ENCODE measurements at places on chromosomes 5 and 9.

GRCh38 chr5:13566871-13567339, 377.6 kb downstream of the DNAH5 start:
- DNase-seq, result no peak

DNA sequence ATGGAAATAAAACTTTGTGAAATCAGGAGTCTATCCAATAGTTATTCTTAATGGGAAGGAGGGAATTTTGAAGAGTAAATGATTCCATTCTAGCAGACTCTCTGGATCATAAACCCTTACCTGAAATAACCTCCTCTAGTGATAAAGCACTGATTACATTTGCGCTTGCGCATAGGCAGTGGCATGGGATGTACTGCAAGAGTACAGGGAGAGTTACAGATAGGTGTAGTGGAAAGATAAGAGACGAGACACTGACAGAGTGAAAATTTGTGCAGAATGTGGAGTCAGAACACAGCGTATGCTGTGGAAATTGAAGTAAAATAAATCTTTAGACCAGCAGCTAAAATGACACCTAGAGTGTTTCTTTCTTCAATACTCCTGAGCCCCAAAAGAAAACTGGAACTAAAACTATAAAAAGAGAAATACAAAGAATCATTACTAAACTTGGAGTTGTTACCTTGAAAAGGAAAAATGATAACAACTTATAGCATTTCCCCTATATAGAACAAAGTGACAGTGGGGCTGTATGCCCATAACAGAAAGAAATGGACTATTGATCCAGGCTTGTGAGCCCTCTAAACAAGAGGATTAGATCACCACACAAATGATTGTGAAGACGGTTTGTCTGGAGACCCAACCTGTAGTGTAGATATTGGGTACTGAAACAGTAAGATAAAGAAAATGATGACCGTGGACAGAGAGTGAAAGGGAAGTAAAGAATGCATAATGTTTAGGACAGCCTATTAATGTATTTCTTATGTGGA, 1471.2 kb upstream of the NUDT12 start:
- DNase-seq, result no peak

GRCh38 chr5:172758834-172759149, 12.2 kb downstream of the DUSP1 start:
- no peak for DNase-seq

DNA sequence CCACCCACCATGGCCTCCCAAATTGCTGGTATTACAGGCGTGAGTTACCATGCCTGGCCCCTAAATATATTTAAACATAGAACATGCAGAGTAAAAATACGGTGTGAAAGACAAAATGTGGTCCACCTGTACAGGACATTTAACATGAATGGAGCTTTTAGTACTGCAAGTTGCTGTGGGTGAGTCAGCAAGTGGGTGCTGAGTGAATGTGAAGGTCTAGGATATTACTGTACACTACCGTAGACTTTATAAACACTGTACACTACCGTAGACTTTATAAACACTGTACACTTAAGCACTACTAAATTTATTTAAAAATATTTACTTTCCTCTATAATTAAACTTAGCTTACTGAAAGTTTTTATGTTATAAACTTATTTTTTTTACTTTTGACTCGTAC, 317.8 kb downstream of the PRDM9 start:
- DNase-seq, result no peak

- no peak for DNase-seq
These were observed 133.4 kb downstream of the SLC12A2 start for GRCh38 chr5:128216860-128217531.

DNA sequence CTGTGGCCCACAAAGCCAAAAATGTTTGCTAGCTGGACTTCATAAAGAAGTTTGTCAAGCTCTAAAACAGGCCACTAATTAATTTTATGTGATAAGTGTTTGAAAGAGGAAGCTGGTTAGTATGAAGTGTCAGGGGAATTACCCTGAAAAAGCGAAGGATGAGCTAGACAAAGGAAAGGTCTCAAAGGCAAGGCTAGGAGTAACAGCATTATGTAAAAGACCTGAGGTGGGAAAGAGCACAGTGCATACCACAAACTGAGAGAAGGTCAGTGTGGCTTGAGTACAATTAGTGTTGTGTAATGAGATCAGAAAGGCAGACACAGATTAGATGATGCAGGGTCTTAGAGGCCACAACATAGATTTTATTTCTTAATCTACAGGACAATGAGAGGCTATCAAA, 29.6 kb downstream of the RC3H2 start:
- DNase-seq, result no peak

DNA sequence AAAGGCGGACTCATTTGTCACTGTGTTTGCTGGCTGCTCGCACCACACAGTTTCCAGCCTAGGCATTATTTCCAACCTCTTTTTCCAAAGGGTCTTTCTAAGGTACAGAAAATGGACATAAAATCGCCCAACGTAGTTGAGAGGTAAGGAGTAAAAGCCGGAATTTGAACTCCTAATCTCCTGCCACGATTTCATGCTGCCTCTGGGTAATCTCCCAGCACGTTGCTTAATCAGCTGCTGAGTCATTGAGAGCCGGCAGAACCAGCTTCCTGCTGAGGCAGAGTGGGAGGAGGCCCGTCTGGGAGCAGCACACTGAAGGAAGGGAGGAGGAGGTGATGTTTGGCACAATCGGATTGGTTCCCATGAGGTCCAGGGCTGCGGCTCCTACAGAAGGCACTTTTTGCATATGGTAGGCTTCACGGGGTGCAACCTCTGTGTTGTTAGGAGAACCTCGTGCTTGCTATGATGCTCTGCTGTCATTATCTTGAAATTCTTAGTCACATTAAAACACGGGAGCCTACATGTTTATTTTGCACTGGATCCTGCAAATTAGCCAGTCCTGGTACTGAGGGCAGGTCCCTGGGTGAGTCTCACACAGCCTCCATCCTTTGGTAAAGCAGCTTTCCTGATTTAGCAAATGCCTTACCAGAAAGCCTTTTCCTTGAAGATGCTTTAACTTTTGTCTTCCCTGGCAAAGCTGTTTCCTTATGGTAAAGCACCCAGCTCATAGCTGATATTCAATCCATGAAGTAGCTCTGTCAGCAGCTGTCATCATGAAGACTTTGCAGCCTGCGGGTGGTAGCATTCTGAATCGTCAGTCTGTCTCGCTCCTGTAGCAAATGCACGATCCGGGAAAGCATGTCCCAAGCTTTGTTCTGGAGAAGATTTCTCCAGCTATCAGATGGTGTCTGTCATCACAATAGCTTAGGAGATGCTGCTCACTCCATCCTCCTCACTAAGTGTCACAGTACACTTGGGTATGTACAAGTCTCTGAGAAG, 191.6 kb upstream of the MSX2 start:
- DNase-seq, result peak; percentile 42

DNA sequence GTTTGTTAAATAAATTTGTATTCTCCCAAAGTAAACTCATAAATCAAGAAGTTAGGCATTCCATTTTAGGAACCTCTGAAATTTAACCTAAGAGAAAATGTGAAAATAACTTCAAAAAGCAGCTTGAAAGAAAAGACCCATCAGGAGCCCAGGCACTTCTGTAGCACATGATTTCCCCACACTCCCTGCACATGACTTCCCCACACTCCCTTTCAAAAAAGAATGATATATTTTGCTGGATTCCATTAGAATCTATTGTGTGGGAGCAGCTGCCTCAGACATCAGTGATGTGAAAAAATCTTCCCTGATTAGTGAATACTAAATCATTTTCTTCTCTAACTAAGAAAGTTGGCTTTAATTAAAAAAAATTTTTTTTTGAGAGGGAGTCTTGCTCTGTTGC, 83.3 kb downstream of the GLDC start:
- no peak for DNase-seq

- peak; percentile 29 for DNase-seq
These were observed 41.4 kb upstream of the DAB2IP start for GRCh38 chr9:121609822-121610637.

GRCh38 chr9:28135549-28135948, 562.3 kb upstream of the C9orf72 start:
- peak; percentile 18 for DNase-seq

GRCh38 chr5:174454464-174454863, 269.9 kb upstream of the MSX2 start:
- no peak for DNase-seq

DNA sequence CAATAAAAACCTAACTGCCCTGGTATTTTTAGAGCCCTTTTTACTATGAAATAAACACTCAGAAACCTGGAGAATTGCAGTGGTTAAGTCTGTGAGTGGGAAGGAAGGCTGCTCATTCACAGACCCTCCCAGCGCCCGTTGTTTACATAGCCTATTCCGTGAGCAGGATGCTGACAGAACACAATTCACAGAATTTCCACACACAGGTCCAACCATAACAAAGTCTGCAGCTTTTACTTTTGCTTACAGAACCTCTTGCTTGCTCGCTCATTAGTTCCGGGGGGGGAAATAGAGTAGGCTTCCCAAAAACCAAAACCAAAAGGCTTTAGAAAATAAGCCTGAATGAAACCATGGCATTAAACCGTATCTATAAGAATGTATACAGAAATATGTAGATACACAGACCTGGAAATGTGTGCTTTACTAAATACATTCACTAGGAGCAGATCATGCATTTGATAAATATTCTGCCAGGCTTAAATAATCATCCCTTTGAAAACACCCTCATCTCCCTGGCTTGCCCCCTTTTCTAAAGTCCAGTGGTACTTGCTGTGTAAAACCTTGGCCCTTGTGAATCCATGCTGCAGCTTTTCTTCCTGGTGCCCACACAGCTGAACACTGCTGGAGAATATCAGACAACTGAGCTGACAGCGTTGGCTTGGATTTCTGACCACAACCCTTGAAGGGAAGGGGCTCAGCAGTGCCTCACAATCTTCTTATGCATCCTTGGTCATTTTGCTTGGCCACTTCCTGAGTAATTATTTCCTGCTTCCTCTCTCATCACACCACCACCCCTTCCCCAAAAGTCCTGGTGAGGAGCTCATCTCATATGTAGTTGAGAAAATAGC, 128.0 kb downstream of the FANCC start:
- peak; percentile 95 for DNase-seq

GRCh38 chr5:111779922-111780292, 22.9 kb upstream of the NREP start:
- DNase-seq, result peak; percentile 7
